ENCODE measurements at places on chromosomes 2 and 18.
A peak's percentile ranks its signal among the peaks of the same experiment; 100 is the strongest.

DNA sequence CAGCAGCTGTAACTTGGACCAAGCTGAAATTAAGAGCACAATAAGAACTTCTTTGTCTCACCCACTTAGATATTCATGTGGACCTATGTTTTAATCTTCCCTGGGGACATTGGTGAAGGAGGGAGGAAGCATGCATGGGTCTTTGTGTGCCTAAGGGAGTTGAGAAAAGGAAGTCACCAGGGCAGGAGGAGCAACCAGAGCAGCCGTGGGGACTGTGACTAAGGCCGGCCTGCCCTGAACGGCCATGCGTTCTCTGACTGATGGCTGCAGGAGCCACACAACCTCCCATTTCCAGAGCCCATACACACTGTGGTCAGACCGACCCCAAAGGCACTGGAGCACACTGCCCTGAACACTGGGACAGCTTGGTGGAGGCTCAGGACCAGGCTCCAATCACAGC is 43.7 kb upstream of the SLC35G4 start:
- no peak for DNase-seq

- DNase-seq, result no peak
Measured at GRCh38 chr18:57230861-57231585, 84.1 kb downstream of the BOD1L2 start.

- no peak for DNase-seq
Measured at GRCh38 chr2:25368660-25369059, 26.9 kb upstream of the DNMT3A start.

DNA sequence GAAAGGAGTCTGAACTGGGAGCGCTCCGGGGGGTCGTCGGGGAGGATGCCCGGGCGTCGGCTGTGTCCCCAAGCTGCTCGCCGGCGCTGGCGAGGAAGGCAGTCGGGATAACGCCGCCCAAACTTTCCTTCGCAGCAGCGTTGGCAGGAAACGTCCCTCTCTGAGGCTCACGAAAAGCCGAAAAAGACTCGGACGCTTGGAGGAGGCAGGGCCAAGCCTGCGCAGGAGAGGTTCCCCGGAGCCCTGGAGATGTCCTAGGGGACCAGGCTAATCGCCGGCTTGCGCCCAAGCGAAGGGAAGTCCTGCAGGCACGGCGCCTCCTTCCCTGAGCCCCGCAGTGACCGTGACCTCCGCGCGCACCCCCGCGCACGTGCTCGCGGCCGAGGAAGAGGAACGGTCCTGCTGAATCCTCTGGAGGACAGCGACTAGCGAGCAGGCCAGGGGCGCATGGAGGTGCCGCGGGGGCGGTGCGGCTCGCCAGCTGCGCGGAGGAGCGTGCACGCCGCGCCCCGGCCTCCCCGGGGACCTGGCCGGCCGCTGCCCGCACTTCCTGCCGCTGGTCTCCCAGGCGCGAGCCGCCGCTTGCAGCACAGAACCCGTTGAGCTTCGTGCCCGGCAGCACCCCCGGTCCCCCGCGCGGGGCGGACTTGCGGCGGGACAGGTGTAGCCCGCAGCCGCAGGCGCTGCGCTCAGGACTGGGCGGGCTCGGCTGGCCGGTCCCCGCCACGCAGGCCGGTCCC is at the start of gene SH3RF3:
SH3RF3 (plus strand) TSS at position 590 of the 740 bp plus-strand sequence.
- peak; percentile 53 for DNase-seq

DNA sequence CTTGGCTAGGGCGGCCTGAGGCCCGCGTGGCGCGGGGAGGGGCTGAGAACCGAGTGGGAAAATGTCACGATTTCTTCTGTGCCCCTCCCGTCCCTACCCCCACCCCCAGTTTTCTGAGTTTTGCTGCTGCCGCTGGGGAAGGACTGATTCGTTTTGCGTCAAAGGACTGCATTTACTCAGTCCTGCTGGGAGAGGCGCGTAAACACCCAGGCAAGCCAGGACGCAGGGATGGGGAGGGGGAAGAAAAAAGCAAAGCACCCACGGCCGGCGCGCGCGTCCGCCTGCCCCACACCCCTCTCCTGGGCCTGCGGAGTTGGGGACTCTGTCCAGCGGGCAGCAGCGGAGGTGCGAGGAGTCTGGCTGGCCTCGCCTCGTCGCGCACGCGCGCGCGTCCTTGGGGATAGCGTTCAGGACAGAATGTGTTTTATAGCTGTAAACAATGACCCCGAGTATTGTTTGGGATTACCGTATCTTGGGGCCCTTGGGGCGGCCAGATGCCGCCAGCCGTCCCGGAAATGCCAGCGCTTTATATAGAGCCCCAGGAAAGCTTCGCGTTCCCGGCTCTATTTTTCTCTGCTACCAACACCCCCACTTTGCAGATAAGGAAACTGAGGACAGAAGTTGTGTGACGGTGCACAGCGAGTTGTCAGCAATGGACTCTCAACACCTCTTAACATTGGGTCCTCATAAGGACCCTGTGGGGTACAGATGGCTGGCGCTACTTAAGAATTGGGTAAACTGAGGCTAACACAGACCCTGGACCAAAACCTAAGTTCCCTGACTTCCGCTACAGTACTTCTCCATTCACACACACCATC is 1.7 kb upstream of the FOSL2 start:
- no peak for DNase-seq

GRCh38 chr2:65671670-65672242 is 239.4 kb upstream of the SPRED2 start:
- DNase-seq, result no peak

DNA sequence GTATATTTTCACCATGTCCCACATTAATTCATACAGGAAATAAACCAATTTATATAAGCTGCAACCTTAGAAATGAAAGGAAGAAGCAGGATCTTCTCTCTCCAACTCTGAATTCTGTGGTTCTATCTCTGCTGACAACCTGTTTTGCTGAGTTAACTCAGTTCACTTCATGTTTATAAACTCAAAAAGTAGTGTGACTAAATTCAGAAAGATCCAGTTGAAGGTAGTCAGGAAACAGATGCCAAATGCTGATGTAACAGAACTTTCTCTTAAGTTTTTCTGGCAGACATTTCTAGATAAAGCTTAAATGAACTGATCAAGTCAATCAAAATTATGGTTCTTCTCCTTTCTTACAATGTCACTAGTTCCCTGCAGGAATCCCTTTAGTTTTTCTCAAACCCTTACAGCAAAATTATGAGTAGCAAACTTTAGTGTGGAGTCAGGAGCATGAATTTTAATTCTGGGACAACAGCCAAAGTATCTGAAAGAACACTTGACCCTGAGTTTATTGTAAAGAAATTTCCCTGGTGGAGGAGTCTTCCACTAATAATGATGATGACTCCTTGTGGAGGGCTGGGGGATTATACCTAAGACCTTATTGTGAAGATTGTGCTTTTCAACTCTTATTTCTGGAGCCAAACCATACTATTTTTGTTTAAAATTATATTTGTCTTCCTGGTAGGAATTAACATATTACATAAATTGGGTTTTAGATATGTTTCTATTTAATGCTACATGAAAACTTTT is 216.9 kb downstream of the MYO3B start:
- no peak for DNase-seq

- DNase-seq, result no peak
Measured at GRCh38 chr18:40272630-40273231, 1682.3 kb upstream of the PIK3C3 start.

DNA sequence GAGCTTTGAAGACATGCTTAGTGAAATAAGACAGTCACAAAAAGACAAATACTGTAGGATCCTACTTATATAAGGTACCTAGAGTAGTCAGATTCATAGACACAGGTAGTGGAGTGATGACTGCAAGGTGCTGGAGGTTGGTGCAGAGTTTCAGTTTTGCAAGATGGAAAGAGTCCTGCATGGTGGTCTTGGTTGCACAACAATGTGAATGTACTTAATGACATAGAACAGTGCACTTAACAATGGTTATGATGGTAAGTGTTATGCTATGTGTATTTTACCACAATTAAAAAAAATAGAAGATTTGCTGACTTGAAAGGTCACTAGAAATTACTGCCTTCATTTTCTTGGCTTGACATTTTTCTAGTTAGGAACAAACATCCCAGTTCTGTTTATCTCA is 9.5 kb downstream of the CERS6 start:
- no peak for DNase-seq

All from activated T-cell treated with anti-CD3 and anti-CD28 coated beads, Interleukin-2, amount 50 U/mL, for 1 hour (primary cell).